GM04504 (cell line): ENCODE measurements at places on chromosomes 12 and 14.
A peak's percentile ranks its signal among the peaks of the same experiment; 100 is the strongest.

GRCh38 chr12:101929365-101930041 lies 52.1 kb downstream of the DRAM1 start:
- no peak for DNase-seq

GRCh38 chr14:92499234-92499633 lies 14.3 kb upstream of the RIN3 start:
- DNase-seq = no peak

DNA sequence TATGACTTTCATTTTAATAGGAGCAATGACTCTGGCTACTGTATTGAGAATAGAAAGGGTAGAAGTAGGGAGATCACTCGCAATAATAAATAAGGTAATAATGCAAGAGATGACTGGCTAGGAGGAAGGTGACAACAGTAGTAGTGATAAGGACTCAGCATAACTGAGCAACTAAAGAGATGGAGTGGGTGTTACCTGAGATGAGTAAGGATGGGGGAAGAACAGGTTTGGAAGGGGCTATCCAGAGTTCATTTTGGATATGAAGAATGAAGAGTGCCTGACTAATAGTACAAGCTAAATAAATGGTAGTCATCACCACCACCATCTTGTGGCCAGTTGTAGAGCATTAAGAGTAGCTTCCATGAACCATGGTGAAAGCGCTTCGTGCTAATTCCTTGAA lies 101.1 kb downstream of the RPS6KA5 start:
- DNase-seq = no peak

DNA sequence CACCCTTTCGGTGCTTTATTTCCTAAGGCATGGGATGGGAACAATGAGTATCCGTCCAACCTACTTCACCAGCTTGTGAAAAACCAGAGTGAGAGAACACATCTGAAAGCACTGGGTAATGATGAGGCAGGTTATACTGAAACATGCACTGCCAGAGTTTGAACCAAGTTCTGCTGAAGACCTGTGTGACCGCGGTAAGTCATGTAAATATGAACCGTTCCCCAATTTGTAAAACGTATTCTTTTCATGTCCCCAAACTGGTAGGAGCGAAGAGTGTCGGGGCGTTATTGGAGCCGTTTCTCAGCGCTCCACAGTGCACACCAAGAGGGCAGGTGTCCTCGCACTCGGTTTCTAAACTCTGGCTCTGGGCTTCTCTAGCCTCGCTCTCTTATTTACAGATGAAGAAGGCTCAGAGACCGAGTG lies 788 bp upstream of the NGDN start:
- no peak for DNase-seq

GRCh38 chr14:83260751-83261150 lies 1727.1 kb upstream of the SEL1L start:
- DNase-seq = no peak

DNA sequence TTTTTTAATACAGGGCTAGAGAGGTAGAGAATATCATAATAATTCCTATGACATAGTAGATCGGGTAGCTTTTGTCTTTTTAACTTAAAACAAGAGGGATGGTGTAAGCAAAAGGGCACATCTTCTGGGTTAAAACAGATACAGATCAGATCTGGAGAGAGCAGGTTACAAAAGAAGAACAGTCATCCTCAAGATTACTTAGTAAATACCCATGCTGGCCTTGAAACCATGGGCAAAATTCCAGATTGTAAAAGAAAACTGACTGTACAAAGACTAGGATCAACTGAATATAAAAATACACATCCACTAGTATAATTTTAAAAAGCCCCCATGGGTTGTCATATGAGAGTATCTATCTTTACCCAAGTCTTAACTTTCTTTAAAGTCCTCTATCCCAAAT lies 76.7 kb downstream of the MED13L start:
- peak; percentile 20 for DNase-seq

GRCh38 chr14:90610346-90611040 lies 205.7 kb downstream of the TTC7B start:
- no peak for DNase-seq

GRCh38 chr12:47097276-47097896 lies 17.6 kb upstream of the AMIGO2 start:
- DNase-seq = no peak

DNA sequence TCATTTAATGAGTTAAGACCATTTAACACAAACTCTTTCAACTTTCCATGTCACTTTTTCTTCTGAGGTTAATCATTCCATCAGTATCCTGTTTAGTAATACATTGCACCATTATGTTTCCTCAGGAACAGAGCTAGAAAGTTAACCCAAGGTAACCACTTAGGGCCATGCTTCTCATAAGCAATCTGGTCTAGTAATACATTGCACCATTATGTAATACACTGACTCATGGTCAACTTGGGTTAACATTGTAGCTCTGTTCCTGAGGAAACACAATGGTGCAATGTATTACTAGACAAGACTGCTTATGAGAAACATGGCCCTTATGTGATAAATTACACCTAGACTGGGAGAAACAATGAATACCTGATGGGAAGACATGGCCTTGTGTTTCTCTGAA lies 21.7 kb downstream of the ERH start:
- DNase-seq = no peak

DNA sequence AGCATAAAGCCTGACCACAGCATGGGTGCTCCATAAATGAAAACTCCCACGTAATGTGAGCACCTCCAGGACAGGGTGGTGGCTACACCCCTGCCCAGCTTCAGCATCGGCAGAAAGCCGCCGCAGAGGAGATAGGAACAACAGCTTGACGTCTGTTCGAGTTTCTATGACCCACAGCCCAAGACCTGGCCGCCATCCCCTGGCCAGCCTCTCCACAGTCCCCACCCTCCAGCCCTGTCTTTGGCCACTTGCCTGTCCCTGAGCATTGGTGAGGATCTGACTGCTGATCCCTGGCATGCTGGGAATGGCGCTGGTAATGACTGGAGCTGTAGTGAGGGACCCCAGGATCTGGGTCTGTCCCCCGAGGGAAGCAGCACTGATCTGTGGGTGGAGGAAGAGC lies 21.3 kb downstream of the POU6F1 start:
- no peak for DNase-seq

- no peak for DNase-seq
Measured at GRCh38 chr12:68755536-68756243, 9.7 kb downstream of the SLC35E3 start.

GRCh38 chr12:51683763-51684357 lies 92.8 kb downstream of the SCN8A start:
- no peak for DNase-seq

DNA sequence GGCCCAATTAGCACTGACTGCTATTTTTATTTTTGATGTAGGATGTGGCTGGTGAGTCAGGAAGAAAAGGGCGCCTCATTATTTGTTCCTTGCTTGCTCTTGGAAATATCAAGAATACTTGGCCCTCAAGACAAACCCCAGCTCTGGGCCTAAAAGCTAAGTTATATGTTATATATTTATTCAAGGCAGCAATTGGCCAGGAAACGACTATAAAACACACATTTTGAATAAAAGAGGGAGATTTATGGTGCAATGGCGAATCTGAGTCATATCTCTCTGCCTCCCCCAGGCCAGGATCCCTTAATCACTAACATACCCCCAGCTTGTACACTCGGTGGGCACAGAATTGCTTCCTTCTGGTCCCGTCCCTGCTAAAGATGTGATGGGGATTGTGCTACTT lies 63.3 kb downstream of the TBX5 start:
- peak; percentile 10 for DNase-seq

DNA sequence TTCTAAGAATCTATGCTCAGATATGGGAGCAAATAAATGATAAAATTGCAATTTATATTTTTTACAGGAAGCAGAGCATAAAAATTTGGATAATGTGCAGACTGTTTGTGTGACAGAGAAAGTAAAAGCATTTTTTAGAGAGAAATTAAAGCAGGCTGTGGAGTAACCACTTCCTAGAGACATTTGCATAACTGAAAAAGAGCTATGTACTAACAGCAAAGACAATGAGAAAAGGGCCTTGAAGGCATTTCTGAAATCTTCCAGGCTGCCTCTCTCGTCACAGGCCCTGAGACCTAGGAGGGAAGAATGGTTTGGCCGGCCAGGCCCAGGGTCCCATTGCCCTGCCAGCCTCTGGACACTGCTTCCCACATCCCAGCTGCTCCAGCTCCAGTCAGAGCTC lies 247.2 kb downstream of the ALX1 start:
- DNase-seq = no peak

DNA sequence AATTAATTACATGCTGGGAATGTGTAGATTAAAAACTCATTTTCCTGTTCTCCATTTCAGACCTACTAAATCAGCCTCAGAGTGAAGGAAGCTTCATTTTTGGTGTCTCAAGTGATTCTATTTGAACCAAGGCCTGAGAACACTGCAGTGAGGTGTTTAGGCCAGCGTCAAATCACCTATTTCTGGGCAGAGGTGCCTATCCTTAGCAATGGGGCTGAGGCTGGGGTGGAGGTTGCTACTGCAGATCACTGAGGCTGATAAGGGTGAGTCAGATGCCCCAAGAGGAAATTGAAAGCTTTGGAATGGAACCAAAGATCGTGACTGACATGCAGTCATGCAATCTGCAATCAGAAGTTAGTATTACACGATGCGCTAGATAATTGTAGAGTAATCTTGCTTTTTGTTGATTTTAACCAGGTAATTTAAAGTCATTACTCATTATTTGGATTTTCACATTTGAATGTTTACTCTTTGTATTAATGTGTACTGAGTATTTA lies 4.4 kb downstream of the TXNRD1 start:
- DNase-seq = peak; percentile 62

GRCh38 chr12:1094714-1095113 lies 103.7 kb downstream of the ERC1 start:
- DNase-seq = no peak

GRCh38 chr14:103061482-103061976 lies 4.2 kb upstream of the CDC42BPB start:
- DNase-seq = no peak

GRCh38 chr14:24441485-24441884 lies 1.1 kb downstream of the SDR39U1 start:
- DNase-seq = no peak

DNA sequence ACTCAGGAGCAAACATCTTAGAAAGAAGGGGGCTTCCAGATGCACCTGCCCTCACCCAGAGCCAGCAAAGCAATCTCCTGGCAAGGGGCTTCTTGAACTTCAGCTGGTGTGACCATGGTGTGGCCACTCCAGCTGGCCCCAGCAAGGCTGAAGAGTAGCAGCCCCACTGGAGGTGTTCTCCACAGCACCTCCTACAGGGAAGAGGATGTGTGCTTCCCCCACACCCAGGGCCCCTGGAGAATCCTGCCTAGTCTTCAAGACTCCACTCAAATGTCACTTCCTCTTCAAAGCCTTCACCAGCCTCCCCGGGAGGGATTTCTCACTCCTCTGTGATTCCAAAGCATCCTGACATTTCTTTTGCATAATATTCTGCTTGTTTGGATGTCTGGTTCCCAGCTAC lies 8.5 kb downstream of the RAB15 start:
- DNase-seq = no peak

GRCh38 chr14:73752297-73752992 lies 38.3 kb upstream of the PNMA1 start:
- peak; percentile 72 for DNase-seq

DNA sequence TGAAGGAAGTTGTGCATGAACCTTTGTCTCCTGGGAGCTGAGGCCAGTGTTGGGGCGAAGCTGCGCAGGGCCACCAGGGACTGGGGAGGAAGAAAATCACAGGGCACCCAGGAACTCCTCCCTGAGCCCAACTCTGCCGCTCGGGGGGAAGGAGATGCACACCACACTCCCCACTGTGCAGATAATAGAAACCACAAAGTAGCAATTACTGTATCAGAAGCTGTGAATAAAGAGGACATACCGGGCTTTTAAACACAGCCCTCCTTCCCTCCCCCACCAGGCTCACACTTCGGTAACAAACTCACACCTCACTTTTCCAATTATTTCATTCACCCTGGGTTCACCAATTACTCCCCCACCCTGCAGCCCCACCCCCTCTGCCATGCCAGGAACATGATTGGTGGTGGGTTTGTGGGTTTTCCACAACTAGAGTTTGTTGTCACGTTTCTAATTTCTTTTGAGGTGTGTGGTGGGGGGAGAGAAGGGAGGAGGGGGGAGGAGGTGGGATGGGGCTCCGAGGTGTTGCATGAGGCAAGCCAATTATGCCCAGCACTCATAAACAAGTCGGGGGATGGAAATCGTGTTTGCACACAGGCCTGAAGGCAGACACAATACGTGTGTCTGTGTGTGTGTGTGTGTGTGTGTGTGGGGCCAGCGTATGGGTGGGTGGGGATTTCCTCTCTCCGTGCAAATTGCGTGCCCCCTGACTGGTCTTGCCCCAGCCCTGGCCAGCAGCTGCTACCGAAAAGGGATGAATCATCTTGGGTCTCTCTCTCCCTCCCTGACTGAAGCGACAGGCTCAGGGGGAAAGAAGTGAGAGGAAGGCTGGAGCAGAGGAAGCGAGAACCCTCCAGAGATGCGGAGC lies 103.3 kb downstream of the RBM19 start:
- peak; percentile 24 for DNase-seq

- no peak for DNase-seq
Measured at GRCh38 chr14:78342879-78343278, 172.7 kb downstream of the NRXN3 start.

- DNase-seq = no peak
Measured at GRCh38 chr14:41606532-41607303, at the start of gene LRFN5. Gene LRFN5, plus strand, starts transcription at chr14:41606876.

DNA sequence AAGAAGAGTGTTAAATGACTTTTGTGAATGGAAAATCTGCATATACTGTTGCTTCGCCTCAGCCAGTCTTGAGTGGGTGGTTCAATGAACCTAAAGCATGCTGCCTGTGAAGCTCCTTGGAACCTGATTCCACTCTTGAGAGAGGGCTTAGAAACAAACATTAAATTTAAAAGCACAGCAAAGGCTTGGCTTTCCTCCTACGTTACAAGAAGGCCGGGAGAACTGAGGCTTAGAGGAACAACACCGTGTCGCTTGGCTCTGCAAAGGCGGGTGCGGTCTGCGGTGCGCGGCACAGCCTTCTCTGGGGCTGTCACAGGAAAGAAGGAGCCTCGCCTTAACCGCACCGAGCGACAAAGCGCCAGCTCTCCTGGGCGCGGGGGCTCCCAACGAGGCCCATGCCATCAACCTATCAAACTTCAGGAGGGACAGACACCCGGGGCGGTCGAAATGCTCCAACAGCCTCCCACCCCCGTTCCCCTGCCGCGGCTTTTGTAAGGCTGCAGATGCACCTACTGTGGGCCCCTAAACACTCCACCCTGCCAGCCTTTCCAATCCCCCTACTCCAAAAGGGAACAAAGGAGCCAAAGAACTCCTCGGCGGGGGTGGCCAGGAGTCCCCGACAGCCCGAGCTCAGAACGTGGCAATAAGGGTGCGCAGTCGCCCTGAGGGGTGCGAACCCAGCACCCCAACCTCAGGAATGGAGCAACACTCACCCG lies 729 bp downstream of the OSBPL8 start:
- DNase-seq = no peak

DNA sequence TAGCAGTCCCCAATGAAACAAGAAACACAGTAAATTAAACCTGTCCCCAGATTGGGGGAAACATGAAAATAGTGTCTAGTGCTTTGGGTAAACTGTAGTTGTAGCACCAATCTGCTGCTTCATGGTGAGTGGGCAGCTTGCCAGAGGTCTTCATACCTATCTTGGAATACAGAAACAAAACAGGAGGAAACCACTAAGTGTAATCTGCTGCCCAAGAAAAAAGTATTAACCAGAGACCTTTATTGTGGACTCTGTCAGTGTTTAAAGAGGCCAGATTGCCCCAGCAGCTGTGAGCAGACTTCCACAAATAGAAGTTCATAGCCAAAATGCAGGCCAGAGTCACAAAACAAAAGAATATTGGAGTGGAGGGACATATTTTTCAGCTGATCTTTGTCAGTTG lies 2.3 kb downstream of the ISCU start:
- no peak for DNase-seq
